Panc1 (cell line): ENCODE measurements at places on chromosomes 16 and 17.

DNA sequence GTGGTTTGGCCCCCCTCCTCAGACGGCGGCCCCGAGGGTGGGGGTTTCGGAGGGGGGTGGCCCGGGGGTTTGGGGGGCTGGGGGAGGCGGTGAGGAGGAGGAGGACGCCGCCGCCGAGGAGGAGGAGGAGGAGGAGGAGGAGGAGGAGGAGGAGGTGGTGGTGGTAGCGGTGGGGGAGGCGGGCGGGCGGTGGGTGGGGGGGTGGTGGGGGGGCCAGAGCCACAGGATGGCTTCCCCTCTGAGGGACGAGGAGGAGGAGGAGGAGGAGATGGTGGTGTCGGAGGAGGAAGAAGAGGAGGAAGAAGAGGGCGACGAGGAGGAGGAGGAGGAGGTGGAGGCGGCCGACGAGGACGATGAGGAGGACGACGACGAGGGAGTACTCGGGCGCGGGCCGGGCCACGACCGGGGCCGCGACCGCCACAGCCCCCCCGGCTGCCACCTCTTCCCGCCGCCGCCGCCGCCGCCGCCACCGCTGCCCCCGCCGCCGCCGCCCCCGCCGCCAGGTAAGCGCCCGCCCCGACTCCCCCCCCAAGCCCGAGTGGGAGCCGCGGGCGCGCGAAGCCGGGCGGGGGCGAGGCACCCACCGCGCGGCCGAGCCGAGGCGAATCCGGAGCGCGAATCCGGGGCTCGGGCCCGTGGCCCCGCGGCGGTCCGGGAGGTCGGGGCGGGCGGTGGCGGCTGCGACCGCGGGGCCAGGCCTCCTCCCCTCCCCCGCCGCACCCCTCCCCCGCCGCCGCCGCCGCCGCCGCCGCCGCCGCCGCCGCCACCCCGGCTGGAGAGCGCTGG, 3.8 kb upstream of the CHD3 start:
- no peak for DNase-seq

GRCh38 chr16:29925105-29925756, 795 bp downstream of the KCTD13 start:
- DNase-seq, result no peak

- DNase-seq, result no peak
These were observed 415.3 kb upstream of the C16orf82 start for GRCh38 chr16:26651464-26651863.

GRCh38 chr16:86520317-86521210, 10.2 kb downstream of the FOXF1 start:
- peak; percentile 36 for DNase-seq

- DNase-seq, result no peak
These were observed 1.5 kb upstream of the SLC38A8 start for GRCh38 chr16:84044118-84044488.

DNA sequence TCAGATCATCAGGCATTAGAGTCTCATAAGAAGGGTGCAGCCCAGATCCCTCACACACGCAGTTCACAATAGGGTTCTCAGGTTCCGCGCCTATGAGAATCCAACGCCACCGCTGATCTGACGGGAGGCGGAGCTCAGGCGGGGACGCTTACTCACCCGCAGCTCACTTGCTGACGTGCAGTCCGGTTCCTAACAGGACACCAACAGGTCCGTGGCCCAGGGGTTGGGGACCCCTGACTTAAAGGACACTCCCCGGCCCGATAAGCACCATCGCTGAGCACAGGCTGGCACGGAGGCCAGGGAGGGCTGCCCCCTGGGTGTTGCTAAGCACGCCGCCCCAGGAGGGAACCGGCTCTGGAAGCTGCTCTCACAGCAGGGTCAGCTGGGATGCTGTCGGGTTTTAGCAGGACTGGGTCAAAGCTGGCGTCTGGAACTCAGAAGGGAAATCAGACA, 30.1 kb upstream of the BAHCC1 start:
- no peak for DNase-seq

DNA sequence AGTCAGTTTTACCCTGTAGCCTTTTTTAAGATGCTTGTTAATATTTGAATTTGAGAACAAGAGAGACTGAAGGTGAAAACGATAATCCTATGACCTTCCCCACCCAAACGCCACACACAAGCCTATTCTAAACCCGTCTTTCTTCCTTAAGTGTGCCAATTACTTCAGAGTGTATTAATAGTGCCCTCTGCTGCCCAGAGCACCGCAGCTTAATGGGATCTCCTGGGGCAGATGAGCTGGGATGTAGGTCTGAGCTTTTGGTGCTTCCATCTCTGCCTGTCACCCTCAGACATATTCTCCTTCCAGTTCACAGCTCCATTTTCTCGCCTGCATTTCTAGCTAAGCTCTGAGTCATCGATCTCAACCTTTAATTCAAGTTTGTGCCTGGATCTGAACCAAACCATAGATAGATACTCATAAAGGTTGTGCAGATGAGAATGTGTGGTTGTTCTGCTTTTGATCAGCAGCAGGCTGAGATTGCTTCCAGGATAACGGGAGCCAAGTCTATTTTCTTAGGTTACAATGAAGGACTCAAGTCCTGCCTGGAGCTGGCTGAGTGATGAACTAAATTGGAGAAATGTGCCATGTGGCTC, 46.4 kb upstream of the CDH13 start:
- no peak for DNase-seq

- DNase-seq, result no peak
These were observed 58.6 kb upstream of the TNRC6A start for GRCh38 chr16:24670623-24671454.

DNA sequence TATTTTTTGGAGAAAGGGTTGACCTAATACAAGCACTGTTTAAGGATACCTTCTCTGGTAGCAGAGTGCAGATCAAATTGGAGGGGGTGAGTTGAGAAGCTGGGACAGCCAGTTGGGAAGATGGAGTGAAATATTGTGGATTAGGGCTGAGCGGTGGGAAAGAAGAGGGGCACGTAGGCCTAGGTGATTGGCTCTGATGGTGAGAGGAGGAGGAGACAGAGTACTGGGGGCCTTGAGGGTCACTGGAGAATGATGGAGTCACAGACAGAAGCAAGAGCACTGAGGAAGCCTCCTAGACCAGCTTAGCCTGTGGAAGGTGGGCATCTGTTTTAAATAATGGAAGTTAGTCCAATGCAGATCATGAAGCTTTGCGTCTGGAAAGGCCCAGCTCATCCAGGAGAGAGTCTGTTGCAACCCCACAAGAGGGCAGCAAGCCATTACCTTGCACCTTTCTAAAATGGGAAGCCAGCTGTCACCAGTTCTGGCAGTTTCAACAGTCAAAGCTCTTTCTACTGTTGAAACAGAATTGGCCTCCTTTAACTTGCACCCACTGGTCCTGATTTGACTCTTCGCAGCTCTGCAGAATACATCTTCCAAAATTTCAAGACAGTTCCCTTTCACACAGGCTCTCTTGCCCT, 11.8 kb downstream of the SLC9A5 start:
- no peak for DNase-seq

DNA sequence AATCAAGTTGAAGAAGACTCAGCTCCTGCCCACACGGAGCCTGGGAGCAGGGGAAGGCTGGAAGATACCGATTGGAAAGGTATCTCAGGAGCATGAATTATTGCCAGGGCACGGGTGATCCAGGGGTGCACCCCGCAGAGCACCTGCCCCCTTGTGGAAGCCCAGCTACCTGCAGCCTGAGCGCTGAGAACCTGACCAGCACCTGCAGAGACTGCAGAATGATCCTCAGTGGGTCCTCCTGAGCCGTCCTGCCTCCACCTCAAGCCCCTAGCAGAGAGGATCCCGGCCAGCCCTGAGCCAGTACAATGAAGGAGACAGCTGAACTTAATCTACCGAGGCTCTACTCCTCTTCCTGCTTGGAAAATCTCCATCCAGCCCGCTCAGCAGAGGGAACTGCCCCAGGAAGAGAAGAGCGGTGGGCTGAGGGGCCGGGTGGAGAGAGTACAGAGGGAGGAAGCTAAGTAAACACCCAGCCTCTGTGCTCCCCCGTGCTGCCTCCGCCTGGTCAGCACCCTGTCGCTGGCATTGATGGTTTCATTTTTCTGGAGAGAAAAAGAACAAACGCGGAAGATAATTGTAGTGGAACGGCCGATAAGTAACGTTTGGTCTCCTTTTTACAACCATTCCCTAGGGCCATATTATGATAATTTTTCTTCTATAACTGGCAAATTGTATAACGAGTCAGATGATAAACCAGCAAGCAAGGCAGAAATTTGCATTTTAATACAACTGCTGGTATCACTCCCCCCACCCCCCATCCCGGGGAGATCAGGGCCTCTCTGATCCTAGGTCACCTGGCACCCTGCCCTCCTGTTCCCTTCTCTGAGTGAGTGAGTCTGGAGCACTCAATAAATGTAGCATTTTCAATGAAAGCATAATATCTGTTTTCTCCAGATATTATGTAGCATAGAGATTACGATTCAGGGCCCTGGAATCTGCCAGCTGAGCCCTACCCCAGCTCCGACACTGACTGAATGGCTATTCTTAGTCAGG, 204.5 kb upstream of the RPL38 start:
- peak; percentile 25 for DNase-seq

- DNase-seq, result no peak
These were observed 84.6 kb downstream of the N4BP1 start for GRCh38 chr16:48525201-48526057.

GRCh38 chr17:79205688-79206205, 131.1 kb downstream of the ENGASE start:
- no peak for DNase-seq

DNA sequence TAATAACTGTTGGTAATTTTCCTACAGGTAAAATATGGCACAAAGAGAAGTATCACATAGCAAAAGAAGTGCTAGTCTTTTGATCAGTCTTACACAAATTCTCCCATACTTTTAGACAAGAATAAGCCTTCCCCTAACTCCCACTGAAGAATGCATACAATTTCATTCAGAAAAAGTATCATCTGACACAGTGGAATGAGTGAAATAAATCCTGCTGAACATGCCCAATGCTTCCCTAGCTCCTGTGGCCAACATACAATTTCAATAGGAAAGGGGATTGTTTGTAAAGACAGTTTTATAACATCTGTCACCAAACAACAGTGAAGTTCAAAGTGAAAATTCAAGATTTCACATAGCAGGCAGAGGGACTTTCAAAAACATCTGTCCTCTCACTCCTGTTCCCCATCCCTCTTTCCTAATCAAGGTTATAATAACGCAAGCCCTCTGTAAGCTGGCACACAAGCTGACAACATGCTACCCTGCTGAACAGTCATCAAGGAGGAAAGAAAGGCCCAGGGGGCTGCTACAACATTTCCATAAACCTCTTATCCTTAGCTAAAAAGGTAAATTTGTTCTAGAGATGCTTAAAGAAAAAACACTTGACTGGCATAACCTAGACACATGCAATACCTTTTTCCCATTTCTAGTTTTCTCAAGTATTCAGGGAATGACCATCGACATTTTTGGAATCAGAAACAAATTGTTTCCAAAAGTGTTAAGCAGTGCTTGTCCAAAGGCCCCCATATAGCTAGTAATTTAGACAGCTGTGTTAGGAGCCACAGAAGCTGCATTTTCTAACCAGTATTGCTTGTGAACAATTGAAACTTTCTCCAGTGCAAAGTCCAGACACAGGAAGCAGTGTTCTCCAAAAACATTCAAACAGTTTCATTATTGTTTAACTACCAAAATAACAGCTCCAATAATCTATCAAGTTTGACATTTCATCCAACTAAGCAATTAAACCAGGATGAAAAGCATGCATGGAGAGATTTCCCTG, 11.5 kb upstream of the RFFL start:
- no peak for DNase-seq

DNA sequence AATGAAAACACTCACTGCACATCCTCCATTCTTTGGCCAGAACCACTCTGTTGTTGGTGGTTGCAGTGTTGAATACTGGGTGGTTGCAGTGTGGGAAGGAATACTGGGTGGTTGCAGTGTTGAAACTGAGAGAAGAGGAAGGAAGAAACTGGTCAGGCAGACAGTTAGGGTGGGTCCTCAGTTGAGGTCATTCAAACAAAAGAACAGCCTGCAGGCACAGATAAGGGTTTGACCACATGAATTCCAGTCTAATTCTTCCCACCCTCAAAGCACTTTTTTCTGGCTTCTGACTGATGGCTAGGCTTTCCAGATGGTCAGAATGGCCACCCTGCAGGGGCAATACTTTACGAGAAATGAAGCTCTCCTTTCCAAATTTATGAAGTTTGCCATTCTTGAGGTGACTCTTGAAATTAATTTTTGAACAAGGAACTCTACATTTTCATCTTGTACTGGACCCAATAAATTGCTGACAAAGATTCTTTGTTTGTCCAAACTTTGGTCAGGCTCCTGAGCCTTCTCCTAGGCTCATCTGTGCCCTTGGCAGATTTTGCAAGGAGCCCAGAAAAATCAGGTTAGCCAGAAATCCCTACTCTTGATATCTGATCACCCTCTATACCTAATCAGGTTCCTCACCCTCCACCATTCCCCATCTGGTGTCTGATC, 596.6 kb upstream of the CDH5 start:
- no peak for DNase-seq

- DNase-seq, result no peak
These were observed 19.2 kb downstream of the RAI1 start for GRCh38 chr17:17700251-17700969.

DNA sequence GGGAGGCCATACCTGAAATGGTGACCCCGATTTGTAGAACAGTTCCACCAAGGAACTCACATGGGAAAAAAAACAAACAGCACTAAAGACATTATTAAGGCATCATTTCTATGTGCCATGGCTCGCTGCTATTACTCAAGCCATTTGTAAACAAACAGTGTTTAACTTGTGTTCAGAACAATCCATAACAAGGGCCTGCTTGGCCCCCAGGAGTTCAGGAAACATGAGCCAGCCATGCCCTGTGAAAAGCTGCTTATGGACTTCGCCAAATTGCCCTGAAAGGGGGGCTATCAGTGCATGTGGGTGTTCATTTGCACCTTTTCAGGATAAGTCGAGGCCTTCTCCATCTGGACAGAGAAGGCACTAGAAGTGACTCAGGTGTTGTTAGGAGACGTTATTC, 8.0 kb downstream of the POLR3K start:
- no peak for DNase-seq
